ENCODE measurements at places on chromosomes 4 and X. TPM values are rescaled to one million over a fixed set of nuclear protein-coding genes. Genes with fewer than 3 reads are reported as not detected.

The ARAP2 gene
- 0.96 TPM for total RNA-seq

The GABRQ gene
- not detected for total RNA-seq

The ESX1 gene
- not detected for total RNA-seq

The CACNA1F gene
- not detected for total RNA-seq

The KLHL13 gene
- 7.1 TPM for total RNA-seq

The TSPAN7 gene
- total RNA-seq = not detected

The H2AZ1 gene
- 99.8 TPM for total RNA-seq

The NDP gene
- total RNA-seq = 2.3 TPM

The SEL1L3 gene
- 68.8 TPM for total RNA-seq

The VSIG1 gene
- total RNA-seq = under 0.01 TPM

The GPM6B gene
- total RNA-seq = 5.4 TPM

All from regular cardiac myocyte (primary cell).